Right hindlimb (tissue), 1 donor: ENCODE measurements at places on chromosomes 13 and 19.

- DNase-seq, result no peak
These were observed 37.2 kb downstream of the SLITRK1 start for GRCh38 chr13:83845106-83845505.

DNA sequence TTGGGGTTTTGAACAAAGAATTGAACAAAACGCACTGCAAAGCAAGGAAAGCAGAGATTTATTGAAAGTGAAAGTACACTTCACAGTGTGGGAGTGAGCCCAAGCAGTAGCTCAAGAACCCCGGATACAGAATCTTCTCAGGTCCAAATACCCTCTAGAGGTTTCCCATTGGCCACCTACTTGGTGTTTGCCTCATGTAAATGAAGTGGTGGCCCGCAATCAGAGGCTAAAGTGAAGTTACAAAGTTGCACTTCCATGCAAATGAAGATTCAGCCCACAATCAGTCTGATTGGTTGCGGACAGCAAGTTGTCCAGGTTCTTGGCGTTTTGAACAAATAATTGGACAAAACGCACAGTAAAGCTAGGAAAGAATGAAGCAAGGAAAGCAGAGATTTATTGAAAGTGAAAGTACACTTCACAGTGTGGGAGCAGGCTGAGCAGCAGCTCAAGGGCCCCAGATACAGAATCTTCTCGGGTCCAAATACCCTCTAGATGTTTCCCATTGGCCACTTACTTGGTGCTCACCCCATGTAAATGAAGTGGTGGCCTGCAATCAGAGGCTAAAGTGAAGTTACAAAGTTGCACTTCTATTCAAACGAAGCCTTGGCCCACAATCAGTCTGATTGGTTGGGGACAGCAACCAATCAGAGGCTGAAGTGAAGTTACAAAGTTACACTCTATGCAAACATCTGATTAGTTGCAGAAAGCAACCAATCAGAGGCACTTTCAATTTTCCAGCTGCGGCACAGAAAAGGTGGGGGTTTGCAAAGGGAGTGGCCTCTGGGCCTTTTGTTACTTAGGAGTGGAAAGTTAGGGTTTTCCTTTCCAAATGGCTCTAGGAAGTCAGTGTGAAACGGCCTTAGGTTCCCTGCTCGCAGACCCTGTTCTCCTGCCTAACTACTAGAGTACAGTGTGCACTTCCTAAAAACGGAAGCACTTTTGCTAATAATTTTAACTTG lies 4.8 kb upstream of the TM9SF2 start:
- peak; percentile 30 for DNase-seq

DNA sequence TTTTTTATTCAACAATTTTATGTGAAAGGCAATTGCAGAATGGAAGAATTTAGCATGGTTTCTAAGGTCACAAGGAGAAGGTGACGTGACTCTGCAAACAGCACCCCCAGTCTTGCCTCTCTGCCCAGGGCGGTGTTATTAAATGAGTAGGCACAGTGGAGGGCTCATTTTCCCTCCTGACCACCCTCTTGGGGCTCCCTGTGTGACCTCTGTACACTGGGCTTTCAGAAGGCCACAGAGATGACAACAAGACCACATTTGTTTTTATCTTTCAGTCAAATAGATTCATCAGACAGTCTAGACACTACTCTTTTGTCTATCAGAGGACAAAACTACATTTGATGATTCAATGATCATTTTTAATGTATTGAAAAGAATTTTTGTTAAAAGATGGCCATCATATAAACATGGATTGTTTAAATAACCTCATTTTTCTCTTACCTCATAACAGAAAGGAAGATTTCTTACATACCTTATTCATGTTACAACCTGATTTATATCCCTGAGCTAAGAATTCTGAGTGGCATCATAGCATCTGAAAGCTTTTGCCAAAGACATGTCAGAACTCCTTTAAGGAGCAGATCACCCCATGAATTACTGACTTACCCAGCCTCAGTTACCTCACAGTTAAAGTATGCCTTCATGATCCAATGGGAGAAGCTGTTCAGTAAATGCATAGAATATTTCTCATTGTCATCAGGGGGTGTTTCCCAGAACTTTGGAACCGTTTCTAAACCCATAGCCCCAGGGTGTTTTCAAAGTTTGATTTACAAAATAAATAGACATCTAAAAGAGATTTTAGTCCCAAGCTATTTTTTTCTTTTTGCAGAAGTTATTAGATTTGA lies 184.0 kb upstream of the RFC3 start:
- no peak for DNase-seq

GRCh38 chr13:27954406-27954851 lies 14.7 kb downstream of the CDX2 start:
- no peak for DNase-seq

GRCh38 chr13:28185256-28185655 lies 46.9 kb downstream of the PAN3 start:
- DNase-seq, result no peak

- peak; percentile 53 for DNase-seq
These were observed 21.5 kb upstream of the GARRE1 start for GRCh38 chr19:34232566-34233481.

DNA sequence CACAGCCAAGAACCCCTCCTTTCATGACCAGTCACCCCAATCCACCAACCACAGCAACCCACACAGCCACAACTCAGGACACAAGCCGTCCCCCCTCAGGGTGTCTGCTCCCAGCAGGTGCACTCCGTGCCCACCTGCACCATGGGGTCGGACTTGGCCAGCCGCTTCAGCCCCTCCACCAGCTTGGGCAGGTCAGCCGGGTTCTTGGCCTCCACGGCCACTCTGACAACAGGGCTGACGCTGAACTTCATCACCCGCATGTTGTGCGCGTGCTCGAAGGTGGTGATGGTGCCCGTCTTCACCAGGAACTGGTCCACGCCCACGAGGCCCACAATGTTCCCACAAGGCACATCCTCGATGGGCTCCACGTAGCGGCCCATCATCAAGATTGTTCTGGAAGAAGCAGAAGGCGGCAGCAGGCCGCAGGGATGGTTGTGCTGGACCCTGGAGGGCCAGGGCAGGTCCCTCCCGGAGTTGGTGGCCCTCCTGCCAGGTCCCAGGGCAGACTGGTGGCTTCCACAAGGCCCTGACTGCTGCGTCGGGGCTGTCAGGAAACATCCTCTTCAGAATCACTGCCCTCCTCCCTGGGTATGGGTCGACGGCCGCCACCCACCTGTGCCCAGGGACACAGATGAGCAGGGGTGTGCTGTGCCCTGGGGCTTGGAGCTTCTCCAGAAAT lies 5.5 kb downstream of the EEF2 start:
- no peak for DNase-seq

GRCh38 chr13:98279473-98280175 lies 102.6 kb upstream of the RNF113B start:
- no peak for DNase-seq

- DNase-seq, result no peak
These were observed 480.1 kb upstream of the SLC10A2 start for GRCh38 chr13:103546271-103546670.

- no peak for DNase-seq
These were observed 26.8 kb downstream of the AP1M1 start for GRCh38 chr19:16224293-16225045.

GRCh38 chr13:40996426-40997092 lies 22.6 kb downstream of the ELF1 start:
- DNase-seq, result no peak

GRCh38 chr13:113904411-113904810 lies 40.5 kb upstream of the GAS6 start:
- no peak for DNase-seq

GRCh38 chr13:83549671-83550070 lies 332.6 kb downstream of the SLITRK1 start:
- no peak for DNase-seq

DNA sequence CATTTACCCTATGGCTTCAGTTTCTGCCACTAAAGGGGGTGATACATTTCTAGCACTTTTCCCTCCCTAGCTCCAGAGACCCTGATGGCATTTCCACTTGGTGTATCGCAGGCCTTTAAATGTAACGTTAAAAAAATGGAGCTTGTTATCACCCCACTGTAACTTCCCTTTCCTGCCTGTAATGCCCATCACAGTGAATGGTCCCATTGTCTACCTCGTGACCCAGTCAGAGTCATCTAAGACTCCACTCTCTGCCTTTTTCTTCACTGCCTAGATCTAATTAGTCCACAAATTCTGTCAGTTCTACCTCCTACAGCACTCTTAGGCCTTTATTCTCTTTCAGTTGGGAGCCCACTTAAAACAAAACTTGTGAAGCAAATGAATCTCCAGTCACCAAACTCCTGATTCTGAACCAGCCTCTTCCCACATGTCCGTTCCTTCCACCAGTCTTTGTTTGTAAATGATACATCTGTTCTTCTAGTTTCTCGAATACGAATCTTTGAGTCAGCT lies 64.8 kb downstream of the NHLRC3 start:
- no peak for DNase-seq

DNA sequence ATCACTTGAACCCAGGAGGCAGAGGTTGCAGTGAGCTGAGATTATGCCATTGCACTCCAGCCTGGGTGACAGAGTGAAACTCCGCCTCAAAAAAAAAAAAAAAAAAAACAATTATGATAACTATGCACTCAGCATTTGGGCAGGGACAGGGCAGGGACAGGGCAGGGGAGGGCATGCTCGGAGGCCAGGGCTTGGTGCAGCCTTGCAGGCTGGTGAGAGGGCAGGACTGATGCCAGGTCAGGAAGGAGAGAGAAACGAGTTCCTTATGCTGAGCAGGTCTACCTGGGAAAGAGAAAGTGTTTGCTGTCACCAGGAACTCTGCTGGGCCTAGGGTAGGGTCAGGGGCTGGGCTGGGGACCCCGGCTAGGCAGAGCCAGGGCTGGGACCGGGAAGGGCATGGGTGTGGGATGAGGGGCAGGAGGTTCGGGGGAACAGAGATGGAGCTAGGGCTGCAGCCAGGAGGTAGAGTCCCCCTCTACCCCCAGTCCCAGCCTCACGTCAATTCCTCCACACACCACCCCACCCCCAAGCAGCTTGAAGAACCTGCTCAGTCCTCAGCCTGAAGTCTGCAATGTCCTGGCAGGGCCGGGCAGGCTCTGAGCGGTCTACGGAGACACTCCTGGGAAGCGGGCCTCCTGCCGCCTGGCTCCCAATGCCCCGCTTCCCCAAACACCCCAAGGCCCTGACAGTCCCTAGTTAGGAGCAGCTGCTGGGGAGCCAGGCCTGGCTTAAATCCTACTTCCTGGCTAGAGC lies 2.8 kb downstream of the FXYD3 start:
- DNase-seq, result no peak

DNA sequence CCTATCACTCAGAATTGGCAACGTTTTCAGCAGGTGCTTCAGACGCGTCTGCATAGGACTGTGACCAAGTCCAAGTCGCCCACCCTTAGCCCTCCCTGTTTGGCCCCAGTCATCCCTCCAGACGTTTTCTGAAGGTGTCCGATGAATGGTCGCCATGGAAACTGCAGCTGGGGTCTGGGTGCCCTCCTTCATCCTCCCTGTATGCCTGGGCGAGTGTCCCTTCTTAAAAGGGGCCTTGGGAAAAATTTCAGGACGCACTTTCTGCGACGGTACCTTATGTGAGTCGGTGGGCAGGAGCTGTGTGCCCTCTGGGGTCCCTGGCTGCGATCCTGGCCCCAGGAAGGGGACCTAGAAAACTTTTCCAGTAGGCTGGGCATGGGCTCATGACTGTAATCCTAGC lies 25.1 kb downstream of the MAN2B1 start:
- DNase-seq, result no peak

GRCh38 chr13:98405107-98405571 lies 171.8 kb downstream of the STK24 start:
- no peak for DNase-seq

DNA sequence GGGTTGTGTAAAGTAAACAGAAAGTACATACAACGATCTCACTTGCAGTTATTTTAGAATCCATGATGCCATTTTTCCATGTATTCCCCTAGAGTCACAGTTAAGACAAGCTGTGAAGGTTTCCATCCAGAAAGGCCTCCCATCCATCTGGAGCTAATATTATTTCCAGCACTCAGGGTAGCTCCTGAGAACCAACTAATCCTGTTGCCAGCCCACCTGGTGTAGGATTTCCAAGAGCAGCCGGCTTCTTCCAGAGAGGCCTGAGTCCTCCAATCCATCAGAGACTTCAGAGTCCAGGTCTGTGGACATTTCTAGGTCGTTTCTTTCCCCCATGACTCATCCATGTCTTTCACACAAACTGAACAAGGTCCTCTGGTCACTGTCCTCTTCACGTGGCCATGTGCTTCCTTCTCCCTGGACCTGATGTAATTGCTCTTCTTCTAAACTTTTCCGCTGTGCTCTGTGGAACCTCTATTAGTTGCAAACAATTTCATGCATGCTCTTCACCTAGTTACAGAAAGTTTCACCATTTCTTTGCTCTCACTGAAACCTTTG lies 270.3 kb upstream of the TMTC4 start:
- no peak for DNase-seq

DNA sequence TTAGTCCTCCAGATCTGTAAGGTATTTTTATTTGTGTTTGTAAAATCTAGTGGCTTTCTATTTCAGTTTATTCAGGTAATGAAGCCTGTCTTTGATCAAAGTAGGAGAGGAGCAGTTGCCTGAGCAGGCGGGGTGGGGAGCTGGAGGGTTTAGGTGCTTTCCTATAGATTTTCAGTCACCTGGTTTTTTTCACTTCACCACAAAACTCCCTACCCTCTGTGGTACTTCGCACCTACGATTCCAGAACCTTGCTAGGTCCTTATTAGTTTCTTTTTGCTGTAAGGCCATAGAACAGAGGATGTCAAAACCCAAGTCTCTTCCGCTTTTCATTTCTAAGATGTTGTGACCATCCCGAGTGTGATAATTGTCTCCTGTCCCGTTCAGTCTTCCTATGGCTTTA lies 26.6 kb downstream of the SLAIN1 start:
- no peak for DNase-seq

GRCh38 chr13:24624801-24625231 lies 55.4 kb upstream of the ATP12A start:
- no peak for DNase-seq

DNA sequence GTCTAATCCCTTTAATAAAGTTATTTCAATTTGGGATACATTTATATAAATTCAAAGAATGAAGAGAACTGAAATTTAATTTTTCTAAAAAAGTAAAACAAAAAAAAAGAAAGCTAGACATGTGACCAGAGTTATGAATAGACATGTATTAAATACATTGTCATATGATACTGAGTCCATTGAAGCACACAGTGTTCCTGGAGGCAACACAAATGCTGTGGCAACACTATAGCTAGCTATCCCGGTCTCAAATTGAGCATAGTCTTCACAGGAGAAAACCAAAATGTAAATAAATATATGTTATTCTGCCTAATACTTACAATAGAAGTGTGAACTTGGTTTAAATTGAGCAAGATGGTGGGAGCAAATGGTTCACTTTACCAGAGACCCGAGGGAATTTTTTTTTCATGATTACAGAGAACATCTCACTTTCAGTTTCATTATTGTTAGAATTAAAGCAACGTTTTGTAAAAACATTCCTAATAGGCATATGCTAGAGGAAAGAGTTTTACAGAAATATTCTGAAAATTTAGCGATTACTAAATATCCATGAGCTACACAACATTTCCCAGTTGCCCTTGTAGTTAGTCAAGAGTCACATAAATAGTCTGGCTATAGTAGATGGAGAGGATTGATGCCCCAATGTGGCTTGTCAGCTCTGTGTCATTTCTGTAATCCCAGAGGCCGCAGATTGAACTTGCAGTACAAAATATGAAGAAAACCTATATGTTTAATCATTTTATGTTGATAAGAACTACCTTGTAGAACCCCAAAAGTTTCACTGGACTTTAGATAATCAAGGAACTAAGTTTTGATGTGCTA lies 775.7 kb upstream of the SPRY2 start:
- DNase-seq, result no peak
